ENCODE measurements at places on chromosomes 5 and 9.

GRCh38 chr9:2477755-2478154, 143.8 kb upstream of the VLDLR start:
- no peak for DNase-seq

DNA sequence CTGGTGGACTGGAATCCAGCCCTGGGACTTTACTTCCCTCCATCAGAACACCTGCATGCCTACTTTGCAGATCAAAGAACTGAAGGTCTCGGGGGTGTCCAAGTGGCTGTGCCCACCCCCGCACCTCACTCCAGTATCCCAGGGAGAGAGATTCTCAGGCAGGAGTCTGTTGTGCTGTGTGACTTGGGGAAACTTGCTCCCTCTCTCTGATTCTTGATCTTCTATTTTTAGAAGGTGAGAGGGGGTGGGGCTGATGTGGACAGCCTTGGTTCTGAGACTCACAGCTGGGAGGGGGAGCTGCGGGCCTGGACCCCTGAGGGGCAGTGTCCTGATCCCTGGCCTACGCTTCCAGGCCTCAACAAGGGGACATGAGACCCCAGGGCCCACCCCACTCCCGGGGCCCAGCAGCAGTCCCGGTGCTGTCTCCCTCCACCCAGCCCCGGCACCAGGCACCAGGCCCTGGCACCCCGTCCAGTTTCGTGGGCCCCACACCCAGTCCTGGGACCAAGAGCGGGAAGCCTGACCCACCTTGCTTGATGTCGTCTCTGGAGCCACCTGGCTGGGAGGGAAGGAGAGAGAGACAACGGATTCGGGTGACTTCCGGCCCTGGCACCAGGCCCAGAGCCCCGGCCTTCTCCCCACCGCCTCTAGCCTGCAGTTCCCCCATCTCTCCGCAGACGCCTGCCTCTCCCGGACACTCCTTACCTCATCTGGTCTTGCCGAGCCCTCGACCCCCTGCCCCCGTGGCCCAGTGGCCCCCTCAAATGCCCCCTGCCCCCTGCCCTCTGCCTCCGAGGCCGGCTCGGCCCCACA, 74.0 kb upstream of the SPTLC1 start:
- DNase-seq: no peak

DNA sequence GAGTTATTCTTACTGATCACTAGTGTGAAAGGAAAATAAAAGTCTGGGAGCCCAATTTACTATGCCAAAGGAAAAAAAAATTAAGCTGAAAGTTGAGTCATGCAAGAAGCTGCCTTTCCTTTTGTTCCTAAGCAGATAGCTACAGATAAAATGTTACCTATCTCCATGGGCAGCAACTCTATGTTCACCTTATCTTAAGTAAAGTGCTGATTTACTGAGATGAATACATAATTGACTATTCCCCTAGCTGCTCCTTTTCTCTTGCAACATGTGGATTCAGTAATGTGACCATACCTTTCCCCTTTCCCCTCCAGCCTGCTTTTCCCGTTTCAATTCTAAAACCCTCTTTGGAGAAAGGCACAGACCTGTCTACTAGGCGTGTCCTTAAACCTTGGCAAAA, 62.7 kb upstream of the NR5A1 start:
- DNase-seq: no peak

DNA sequence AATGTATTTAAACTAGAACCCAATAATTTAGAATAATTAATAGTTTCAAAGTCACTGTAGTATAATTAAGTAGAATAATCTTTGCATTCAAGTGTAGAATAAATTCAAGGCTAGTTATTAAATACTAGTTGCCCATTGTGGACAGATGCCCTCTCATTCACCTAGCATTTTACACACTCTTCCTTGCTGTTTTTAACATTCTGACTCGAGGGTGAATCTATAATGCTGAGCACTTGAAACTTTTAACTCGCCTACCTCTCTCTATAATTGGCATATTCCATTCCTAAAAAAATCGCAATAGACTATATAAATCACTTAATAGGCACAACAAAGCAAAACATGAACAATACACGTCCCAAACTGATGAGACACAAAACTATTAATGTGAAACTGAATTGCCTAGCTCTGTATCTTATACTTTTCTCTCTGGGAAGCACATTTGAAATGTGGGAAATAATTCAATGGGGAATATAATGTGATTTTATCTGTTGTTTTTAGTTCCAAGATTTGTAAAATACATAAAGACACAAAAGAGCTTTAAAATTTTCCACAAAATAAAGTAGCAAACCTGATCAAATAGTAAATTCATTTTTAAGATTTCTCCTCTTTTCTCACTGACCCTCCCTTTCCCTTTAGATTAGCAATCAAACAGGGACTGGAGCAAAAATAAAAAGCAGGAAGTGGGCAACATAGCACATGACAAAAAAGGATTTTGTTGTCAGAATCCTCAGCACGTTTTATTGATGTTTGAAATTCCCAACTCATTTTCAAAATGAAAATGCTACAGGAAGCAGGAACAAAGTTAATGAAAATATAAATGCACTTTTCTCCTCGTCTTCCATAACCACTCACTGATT, 295.6 kb downstream of the PDE4D start:
- no peak for DNase-seq

GRCh38 chr9:23643656-23644258, 182.3 kb downstream of the ELAVL2 start:
- DNase-seq: no peak

GRCh38 chr9:101508211-101508610, 25.4 kb upstream of the RNF20 start:
- no peak for DNase-seq

DNA sequence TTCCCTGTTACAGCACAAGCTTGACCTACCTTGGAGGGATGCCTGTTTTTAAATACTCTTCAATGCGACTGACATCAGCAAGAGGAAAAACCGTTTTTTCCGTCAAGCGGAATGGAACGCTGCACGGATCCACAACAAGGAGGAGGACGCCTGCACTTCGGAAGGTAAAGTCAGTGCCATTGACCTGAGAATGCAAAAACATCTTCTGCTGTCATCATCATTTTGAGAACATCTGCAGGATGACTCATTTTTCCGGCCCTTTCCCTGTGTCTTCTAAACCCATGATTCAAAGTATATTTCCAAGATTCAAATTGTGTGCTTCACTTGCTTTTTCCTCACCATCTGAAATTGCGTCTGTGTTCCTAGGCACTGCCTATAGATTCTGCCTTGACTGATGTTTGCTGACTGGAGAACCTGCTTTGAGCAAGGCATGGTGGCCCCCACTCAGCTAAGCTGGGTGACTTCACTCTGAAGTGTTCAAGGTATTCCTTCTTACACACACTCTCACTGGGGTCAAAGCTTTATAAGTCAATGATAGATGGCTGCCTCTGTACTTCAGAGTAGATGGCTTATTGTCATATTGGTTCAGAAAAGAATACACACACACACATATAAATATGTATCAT, 78.1 kb downstream of the CEMIP2 start:
- DNase-seq: no peak

DNA sequence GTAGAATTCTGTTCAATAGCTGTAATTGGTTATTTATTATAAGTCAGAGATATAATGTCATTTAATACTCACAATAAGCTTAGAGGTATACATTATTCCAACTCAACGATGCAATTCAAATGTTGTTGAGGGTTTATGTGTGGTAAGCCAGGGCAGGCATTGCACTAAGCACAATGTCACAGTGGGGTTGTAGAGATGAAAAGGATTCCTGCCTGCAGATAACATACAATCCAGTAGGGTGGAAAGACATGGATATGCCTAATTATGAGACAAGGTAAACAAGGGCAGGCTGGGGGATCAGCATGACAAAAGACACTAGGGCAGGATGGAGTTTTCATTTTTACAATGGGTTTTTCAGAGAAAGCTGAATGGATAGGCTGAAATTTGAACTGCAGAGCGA, 98.7 kb upstream of the PALM2AKAP2 start:
- no peak for DNase-seq

DNA sequence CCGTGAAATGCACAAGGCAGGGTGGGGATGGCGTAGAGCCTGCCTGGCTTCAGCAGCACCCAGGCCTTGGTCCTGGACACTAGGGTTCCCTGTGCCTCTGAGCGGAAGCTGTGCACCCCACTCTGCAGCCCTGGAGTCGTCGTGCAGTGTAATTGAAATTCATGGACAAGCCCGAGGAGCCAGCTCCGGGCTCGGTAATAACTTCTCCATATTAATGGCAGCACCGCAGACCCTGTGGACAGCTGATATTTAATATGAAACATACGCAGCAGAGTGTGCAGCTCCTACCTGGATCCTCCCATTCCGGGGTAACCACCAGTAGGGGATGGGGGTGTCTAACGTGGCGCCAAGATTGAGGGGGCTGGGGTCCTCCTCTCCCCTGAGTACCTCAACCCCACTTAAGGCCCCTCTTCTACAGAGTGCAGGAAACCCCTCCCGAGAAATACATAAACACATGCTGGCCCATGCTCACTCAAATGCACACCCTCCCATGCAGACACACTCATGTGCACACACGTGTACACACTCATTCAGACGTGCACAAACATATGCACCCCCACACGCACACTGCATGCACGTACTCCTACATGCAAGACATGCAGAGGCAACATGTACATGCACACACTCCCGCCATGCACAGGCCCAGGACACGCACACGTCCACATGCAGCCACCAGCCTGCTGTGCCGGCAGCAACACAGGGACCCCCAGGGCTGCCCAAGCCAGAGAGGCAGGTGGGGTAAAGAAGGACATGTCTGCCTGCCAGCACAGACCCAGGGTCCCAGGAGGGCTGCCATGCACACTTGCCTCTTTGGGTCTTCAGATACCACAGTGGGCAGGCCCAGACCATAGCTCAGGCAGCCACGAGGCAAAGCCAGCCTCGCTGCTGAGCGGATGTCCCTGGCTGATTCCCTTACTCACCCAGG, 8.1 kb downstream of the ADAMTS2 start:
- no peak for DNase-seq

DNA sequence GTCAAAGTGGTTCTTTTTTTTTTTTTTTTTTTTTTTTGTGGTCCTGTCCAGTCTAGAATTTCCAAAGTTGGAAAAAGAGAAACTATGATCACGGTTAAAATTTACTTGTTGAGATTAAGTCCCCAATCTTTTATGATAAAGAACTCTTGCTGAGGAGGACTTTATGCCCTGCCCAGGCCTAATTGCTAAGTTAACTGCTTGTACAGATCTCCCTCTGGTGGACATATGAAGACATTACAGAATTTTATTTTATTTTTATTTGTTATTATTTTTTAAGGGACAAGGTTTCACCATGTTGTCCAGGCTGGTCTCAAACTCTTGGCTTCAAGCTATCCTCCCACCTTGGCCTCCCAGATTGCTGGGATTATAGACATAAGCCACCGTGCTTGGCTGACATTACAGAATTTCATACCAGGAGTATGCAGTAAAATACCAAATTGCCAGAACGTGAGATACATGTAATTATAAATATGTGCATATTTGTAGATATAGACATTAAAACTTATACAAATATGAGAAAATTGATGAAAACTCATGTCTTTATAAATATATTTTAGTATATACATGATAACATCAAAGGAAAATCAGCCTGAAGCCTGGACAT, 91.2 kb downstream of the RFK start:
- no peak for DNase-seq

DNA sequence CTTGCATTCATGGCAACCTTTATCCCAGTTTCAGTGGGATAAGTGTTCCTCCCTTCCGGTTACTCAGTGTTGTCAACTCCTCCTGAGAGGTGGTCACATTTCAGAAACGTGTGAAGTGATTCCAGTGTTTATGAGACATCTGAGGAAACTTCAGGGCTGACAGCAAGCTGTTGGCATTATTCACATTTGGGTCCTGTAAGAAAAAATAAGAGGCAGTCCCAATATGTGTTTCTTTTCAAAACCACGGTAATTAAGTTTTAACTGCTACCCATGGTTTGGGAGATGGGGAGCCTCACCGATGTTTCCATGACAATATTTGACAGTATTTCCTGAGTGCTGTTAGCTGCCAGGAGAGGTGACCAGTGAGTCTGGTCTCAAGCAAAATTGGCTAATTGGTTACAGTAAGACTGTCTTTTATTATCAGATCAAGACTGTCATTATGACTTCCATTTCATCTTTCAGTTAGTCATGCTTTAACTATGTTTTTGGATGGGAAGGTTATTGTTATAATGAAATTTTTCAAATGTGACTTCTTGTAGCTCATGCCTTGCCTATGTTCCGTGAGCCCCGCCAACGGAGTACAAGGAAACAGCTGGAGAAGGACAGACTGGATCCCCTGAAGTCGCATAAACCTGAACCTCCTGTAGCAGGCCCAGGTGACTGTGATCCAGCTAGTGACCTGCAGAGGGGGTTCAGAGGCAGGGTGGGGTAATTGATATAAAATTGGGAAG, 115.3 kb downstream of the GDNF start:
- no peak for DNase-seq

DNA sequence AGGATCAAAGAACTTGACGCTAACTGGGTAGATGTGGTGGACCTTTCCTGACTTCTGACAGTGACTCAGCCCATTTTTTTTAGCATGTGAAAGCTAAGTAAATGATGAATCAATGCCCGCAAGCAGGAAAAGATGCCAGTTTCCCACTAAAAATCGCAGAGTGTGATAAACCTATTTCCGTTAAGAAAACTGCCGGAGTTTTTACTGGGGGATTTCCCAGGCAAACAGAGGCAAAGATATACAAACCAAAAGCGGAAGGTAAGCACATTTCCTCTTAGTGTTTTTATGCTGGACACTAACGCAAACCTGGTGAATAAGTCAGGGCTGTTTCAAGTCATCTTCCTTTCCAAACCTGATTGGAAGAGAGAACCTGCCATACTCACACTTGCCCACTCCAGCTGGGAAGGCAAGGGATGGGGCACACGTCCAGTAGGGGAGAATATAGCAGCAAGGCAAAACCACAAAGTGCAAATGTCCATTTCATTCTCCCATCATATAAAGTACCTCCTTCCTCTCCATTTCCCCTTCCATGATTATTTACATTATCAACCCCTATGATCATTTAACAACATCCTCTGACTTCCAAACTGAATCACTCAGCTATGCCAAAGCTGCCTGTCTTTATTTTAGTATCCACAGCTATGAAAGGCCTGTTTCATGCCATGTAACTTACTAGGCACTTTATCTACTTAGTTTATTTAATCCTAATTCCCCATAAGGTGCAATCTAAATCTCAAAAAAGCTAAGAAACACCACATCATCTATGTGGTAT, 349.7 kb upstream of the RFX3 start:
- DNase-seq: no peak

DNA sequence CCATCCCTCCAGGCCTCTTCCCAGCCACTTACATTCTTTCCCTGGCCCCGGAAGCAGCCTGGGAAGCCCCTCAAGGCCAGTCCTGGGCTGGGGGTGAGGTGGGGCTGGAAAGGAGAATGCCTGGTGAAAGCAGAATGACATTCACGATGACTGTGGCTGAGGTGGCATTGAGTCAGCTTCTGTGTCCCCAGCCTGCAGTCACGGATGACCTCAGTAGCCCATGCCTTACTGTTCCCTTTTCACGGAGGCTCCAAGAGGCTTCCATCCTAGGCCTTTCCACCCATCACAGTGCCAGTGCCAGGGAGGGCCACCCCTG, 2.7 kb downstream of the PRDM12 start:
- DNase-seq: no peak

Measured in activated CD8-positive, alpha-beta memory T cell treated with anti-CD3 and anti-CD28 coated beads for 1 hour (primary cell).